Pulmonary artery endothelial cell (primary cell): ENCODE measurements at places on chromosomes 7 and 10.

DNA sequence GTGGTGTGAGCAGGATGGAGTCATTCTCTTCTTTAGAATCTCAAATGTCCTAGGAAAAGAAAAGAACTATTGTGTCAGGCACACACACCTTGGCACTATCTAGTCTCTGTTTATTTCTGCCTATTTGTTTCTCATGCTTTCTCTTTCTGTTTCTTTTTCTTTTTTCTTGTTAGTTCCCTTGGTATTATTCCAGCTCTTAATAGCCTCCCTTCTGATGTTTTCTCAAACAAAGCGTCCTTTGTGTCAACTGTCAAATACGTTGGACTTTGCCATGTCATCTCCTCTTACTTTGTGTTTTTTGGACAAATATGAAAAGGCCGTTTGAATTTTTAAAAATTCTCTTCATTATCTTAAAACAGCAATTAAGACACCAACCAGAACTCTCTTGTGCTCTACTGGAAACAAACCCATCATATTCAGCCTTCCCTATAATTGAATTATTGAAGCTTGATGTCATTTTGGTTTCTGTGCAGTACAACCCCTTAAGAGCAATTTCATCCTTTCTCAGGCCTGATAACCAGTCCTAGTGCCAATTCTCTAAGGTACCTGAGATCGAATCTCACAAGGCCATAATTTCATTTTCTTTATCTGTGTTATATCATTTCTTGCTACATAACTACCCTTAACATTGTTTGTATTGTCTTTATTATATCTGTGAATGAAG, 497.8 kb upstream of the NRP1 start:
- no peak for DNase-seq

DNA sequence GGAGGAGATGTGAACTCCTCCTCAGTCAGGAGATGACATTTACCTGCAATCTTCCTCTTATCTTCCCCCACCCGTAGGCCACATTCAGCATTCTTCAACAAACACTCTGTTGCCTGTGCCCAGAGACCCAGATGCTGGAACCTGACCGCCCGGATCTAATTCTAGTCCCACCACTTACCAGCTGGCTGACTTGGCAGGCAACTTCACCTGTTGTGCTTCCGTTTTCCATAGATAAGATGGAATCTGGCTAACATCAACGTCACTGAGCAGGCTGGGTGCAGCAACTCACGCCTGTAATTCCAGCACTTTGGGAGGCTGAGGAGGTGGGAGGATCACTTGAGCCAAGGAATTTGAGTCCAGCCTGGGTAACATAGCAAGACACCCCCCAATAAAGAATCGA, 21.3 kb upstream of the FXYD4 start:
- DNase-seq, result no peak

DNA sequence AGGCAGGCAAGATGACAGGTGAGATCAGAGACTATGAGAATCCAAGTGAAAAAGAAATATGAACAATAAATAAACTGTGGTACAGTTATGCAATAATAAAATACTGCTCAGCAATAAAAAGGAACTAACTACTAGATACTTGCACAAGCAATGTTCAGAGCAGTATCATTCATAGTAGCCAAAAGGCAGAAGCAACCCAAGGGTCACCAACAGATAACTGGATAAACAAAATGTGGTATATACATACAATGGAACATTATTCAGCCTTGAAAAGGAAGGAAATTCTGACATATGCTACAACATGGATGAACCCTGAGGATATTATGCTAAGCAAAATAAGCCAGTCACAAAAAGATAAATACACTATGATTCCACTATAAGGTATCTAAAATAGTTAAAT, 76.9 kb upstream of the KCNIP2 start:
- DNase-seq, result no peak

GRCh38 chr7:12794722-12795302, 107.4 kb downstream of the ARL4A start:
- no peak for DNase-seq

- DNase-seq, result no peak
These were observed 316.4 kb downstream of the DNAJB6 start for GRCh38 chr7:157652954-157653826.

GRCh38 chr7:70733090-70733489, 398.9 kb upstream of the GALNT17 start:
- no peak for DNase-seq

DNA sequence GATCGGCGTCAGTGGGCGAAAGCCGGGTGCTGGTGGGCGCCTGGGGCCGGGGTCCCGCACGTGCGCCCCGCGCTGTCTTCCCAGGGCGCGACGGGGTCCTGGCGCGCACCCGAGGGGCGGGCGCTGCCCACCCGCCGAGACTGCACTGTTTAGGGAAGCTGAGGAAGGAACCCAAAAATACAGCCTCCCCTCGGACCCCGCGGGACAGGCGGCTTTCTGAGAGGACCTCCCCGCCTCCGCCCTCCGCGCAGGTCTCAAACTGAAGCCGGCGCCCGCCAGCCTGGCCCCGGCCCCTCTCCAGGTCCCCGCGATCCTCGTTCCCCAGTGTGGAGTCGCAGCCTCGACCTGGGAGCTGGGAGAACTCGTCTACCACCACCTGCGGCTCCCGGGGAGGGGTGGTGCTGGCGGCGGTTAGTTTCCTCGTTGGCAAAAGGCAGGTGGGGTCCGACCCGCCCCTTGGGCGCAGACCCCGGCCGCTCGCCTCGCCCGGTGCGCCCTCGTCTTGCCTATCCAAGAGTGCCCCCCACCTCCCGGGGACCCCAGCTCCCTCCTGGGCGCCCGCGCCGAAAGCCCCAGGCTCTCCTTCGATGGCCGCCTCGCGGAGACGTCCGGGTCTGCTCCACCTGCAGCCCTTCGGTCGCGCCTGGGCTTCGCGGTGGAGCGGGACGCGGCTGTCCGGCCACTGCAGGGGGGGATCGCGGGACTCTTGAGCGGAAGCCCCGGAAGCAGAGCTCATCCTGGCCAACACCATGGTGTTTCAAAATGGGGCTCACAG, 1.1 kb downstream of the EGFR start:
- no peak for DNase-seq

DNA sequence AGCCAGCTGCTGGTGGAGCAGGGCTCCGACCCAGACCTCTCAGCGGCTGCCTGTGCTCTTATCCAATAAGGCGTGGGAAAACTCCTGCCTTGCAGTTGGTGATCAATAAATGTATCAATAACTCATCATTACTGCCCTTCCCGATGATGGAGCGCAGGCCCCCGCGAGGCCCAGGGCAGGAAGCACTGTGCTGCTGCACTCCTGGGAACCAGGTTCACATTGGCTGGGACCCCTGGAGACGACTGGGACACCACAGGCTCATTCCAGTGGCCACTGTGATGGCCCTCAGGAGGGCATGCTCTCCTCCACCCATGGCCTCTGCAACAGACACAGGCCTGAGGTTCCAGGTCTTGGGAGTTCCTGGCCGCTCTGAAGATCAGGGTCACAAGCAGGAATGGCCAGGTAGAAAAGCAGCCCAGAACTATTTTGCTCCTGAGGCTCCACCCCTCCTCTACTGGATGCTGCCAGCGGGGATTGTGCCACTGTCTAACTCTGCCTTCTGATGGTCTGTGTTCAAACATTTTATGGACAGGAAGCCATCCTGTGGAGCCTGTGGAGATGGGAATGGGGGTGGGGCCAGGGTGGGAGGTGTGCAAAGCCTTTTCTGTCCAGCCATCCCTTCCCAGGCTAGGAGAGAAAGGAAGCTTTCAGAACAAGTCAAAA, 287.4 kb upstream of the ZMIZ1 start:
- no peak for DNase-seq

DNA sequence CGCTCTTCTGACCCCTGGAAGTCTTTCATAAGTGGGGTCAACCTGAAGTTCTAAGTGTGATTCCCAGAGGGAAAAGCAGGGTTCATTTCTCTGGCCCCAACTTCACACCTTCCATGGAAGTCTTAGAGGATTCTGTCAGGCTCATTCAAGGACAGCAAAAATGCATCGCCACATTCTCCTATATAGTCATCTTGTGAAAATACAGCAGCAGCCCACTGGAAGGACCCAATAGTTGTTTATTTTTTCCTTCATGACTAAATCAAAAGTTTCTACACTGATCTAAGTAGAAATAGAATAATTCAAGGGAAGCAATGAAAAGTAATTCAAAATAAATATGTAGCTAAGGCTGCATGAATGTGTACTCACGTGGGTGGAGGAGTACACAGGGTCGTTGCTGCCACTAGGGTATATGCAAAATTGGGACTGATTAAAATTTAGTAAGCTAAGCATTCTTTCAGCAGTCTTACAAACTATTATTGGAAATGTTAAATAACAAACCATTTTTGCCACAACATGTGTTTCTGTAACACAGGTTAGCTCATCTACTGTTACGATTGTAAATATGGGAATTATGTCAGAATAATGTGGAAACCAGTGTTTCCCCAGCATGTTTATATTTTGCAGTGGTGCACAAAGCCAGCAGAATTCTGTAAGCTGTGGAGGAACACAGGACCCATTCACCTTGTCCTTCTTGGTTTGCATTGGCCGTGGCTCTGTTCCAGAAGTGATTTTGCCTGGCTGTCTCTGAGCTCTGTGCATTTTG, 33.5 kb downstream of the EEPD1 start:
- no peak for DNase-seq

DNA sequence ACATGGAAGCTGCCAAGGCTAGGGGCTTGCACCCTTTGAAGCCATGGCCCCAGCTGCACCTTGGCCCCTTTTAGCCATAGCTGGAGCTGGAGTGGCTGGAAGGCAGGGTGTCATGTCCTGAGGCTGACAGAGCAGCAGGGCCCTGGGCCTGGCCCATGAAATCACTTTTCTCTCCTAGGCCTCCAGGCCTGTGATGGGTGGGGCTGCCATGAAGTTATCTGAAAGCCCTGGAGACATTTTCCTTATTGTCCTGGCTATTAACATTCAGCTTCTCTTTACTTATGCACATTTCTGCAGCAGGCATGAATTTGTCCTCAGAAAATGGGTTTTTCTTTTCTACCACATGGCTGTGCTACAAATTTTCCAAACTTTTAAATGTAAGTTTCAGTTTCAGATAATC, 106.9 kb upstream of the ELMO1 start:
- no peak for DNase-seq

DNA sequence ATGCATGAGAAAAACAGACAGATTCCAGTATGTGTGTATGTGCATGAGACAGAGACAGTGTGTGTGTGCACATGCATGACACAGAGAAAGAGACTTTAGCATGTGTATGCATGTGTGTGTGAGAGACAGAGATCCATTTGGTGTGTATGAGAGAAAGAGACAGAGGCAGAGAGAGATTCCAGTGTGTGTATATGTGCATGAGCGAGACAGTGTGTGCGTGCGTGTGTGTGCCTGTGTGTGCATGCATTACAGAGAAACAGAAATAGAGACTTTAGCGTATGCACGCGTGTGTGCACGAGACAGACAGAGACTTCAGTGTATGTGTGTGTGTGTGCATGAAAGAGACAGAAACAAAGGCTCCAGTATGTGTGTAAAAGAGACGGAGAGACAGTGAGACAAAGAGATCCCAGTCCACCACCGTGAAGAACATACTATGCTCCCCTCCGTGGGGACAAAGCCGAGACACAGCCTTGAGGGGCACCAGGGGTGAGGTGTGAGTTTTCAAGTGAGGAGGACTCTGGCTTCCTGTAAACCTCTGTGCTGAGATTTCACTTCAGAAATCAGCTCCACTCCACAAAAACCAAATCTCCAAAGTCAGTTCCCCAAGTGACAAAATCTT, 188.9 kb downstream of the GRID1 start:
- no peak for DNase-seq

DNA sequence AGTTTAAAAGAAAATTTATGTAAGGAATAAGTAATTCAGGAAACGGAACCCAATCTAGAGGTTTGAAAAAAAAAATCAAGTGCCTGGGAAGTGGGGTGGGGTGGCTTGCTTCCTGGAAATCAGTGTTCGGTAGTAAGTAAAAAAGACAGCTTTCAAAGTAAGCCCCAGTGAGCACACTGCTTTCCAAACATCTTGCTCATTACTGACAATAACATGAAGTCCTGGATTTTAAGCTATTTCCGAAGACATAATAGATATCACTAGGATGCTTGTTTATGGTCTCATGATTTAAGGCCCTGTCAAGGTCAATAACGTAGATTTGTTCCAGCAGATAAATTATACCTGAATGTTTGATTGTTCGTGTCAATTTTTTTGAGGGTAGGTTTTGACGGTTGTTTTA, 1.3 kb downstream of the STAMBPL1 start:
- no peak for DNase-seq

DNA sequence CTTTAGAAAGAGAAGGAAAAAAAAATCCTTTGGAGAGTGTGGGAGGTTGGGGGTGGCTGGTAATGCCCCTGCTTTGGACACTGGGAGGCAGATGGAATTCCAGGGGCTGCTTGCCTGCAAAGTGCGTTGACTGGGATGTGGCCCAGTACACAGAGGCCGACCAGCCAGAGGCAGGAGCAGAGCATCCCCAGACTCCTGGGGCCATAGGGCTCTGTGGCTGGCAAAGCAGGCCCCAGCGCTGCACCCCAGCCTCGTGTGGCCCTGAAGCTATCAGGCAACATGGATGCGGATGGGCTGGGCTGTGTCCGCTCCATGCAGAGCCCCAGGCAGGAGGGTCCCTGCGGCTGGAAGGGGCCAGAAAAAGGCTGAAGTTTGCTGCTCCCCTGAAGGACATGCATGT, 361.6 kb upstream of the FZD8 start:
- no peak for DNase-seq

GRCh38 chr10:45526309-45526905, 146.2 kb downstream of the ZFAND4 start:
- no peak for DNase-seq
